Activated T-cell treated with anti-CD3 and anti-CD28 coated beads, Interleukin-2, amount 50 U/mL, for 4 hours (primary cell): ENCODE measurements at places on chromosomes 2 and 18. TPM values are rescaled to one million over a fixed set of nuclear protein-coding genes. Genes with fewer than 3 reads are reported as not detected.

The ARHGEF33 gene
- 0.35 TPM for total RNA-seq

DNA sequence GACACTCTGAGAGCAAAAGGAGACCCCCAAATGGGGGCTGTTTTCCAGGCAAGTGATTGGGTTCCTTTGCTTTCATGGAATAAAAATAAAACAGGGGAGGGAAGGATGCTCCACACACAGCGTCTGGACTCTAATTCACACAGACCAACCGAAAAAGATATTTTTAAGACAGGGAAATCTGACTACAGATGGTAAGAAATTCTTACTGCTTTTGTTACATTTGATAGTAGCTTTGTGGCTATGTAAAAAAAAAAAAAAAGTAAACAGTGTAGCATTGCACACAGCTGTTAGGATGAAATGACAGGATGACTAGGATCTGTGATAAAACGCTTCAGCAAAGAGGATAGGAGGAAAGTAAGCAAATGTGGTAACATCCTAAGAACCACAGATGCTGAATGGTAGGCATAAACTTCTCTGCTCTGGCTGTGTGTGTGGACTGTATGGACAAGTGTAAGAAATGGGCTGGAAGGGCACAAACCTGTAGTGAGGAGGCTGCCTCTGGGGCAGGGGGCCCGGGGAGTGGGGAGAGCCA lies 207.6 kb downstream of the ANAPC1 start:
- no peak for DNase-seq

GRCh38 chr18:23650968-23651927 lies 11.5 kb downstream of the ANKRD29 start:
- DNase-seq, result no peak

DNA sequence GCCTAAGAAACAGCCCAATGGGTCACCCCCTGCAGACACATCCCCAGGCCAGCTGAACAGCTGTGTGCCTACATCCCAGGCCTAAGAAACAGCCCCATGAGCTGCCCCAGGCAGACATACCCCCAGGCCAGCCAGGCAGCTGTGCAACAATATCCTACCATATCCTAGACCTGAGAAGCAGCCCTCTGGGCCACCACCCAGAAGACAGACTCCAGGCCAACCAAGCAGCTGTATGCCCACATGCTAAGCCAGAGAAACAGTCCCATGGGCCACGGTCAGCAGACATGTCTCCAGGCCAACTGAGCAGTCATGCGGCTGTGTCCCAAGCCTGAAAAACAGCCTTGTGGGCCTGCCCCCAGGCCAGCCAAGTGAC lies 205.5 kb downstream of the ATAD2B start:
- no peak for DNase-seq

- no peak for DNase-seq
These were observed 459 bp upstream of the ESPNL start for GRCh38 chr2:238099714-238100048.

GRCh38 chr2:218719457-218719856 lies 8.8 kb downstream of the TTLL4 start:
- no peak for DNase-seq

GRCh38 chr2:152097290-152097800 lies 1.5 kb downstream of the CACNB4 start:
- DNase-seq, result no peak

The LBX2 gene
- total RNA-seq, result 0.22 TPM

The PIEZO2 gene
- 0.05 TPM for total RNA-seq

GRCh38 chr2:127149384-127149783 lies 42.4 kb upstream of the BIN1 start:
- no peak for DNase-seq

The IL37 gene
- total RNA-seq, result not detected

DNA sequence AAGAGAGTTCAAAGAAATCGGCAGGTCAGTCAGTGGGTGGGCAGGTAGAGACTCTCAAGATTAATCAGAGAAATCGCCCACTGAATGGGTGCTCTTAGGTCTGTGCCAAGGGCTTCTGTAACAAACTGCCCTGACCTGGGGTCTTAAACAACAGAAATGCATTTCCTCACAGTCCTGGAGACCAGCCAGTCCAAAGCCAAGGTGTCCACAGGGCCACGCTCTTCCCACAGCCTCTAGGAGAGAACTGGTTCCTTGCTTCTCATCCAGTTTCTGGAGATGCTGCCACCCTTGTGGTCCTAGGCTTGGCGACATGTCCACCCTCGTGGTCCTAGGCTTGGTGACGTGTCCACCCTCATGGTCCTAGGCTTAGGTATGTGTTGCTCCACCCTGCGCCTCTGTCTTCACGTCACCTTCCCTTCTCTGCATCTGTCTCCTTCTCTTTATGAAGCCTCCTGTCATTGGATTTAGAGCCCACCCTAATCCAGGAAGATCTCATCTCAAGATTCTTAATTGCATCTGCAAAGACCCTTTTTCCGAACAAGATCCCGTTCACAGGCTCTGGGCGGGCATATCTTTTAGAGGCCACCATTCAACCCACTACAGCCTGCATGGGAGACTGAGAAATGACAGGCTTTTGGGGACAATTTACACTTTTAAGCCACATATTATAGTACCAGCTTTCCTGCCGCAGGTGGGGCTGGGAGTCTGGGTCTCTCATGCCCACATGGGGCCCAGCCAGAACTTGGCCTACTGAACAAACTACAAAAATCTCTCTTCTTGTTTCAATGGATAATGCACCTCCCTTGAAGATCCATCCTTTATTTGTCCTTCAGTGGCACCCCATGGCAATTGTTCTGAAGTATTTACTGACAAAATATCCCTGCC lies 161.3 kb downstream of the ASB1 start:
- no peak for DNase-seq

DNA sequence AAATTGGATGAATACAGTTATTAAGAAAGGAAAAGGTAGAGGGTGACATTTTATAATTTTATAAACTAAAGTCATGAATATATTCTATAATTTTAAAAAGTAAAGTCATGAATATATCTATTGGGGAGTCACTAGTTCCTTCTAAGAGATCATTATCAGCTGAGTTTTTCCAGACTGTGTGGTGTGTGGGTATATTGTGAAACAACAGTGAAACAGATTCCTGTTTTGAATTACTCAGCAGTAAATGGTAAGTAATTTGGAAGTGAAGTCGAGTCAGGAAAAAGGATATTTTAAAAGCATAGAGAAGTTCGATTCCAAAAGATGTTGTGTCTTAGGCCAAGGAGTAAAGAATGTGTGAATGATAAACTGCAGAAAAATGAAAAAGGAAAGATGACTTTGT lies 1018.2 kb upstream of the NXPH2 start:
- DNase-seq, result no peak

The PPP1CB gene
- 210 TPM for total RNA-seq

- no peak for DNase-seq
These were observed 220.8 kb downstream of the SPP2 start for GRCh38 chr2:234271338-234271737.

DNA sequence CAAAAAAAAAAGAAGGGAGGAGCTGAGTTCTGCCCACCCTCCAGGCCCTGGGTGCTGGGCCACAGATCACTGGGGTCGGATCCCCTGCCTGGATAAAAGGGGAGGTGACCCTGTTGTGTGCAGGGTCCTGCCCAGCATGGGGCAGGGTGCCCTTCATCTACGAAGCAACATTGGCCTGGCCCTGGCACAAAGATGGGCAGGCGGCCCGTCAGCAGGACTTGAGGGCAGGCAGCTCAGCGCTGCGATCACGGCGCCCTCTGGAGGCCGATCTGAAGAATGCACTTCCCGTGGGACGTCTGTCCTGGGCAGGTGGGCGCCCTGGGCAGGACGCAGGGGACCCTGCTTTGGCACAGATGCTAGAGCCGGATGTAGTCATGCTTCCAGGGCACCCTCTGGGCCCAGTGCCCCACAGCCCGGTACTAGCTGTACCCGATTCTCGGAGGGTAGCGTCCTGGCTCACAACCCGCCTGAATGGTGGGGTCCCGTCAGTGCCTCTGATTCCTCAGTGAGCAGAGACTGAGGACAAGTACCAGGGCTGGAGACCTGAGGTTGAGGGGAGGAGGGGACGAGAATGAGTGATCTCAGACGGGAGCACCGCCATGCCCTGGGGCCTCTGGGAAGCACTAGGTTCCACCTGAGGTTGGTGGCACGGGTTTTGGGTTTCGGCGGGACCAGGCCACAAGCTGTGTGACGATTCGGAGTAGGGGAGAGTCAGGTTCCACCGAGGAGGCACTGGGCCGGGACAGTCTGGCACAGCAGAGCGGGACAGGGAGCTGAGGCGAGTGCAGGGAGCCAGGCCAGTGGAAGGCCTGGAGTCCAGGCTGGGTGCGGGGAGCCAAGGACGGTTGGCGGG lies 18.0 kb downstream of the ARID5A start:
- DNase-seq, result peak; percentile 64

The AGXT gene
- total RNA-seq, result 0.43 TPM

The MOGAT1 gene
- not detected for total RNA-seq

DNA sequence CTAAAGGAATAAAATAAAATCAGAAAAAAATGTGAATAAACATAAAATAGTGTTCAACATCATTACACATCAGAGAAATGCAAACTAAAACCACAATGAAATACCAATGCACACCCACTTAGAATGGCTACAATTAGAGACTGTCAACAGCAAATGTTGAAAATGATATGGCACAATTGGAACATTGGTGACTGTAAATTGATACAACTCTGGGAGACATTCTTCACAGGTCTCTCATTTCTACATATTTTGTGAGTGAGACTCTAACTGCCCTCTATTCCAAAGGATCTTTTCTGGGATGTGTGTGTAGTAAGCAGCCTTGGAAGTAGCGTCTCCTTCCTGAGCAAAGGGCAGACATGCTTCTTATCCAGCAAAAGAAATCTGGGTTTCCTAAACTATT lies 323.0 kb downstream of the FBXO15 start:
- no peak for DNase-seq

GRCh38 chr2:138391946-138392345 lies 109.6 kb upstream of the SPOPL start:
- no peak for DNase-seq

- no peak for DNase-seq
These were observed 38.4 kb downstream of the SPC25 start for GRCh38 chr2:168851674-168852320.

- DNase-seq, result no peak
These were observed 85.0 kb upstream of the CREB1 start for GRCh38 chr2:207444756-207445155.

The BCL11A gene
- total RNA-seq, result 0.87 TPM

The GRHL1 gene
- total RNA-seq, result 1.1 TPM

DNA sequence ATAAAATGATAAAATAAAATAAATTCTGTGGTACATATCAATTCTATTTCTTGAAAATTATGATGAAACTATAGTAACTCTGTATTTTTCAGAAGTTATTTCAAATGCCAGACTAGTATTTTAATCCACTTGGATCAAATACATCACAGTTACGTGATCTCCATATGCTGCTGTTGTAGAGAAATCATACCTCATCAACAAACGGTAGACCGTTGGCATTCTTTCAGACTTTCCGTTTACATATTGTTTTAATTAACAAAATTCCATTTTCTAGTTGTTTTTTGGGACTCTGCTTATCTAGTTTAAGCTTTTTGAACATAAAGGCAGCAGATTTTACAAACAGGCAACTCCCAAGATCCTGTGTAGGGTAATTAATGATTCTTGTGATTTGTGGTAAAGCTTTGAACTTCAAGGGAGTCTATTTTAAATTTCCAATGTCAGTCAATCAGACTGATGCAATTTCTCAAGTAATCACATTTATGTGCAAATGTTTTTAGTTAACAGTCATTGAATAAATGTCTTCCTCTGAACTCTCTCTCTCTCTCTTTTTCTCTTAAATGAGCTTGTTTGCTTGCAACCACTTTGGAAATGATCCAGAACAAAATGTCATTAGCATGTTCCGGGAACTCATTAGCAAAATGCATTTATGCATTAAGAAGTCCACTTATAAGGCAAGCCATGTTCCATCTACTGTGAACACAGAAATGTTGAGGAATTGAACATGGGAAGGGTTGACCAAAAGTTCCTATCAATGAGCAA lies 31.8 kb downstream of the NYAP2 start:
- DNase-seq, result no peak

DNA sequence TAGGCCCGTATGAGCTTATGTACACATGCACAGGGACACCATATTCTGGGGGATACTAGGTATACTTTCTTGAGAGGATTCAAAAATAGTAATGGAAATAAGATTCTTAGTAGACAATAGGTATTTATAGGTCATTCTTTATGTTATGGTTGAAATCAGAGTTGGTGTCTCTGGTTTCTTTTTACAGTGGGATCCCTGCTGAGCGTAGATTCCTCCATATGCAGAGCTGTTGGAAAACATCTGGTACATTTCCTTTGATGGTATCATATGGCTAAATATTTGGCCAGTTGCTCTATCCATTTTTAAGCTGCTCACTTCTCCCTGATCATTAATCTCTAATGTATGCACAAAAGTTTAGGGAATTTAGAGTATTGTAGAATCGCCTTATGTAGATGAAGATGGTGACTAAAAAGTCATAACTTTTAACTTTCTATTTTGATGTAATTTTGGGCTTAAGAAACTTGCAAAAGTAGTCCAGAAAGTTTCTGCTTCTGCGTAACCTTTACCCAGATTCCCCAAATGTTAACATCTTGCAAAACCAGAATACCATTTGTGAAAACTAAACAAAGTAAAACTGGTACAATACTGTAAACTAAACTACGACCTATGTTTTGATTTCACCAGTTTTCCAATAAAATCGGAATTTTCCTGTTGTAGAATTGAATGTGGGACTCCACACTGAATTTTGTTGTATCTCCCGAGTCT lies 5.4 kb downstream of the ARHGAP28 start:
- DNase-seq, result no peak

DNA sequence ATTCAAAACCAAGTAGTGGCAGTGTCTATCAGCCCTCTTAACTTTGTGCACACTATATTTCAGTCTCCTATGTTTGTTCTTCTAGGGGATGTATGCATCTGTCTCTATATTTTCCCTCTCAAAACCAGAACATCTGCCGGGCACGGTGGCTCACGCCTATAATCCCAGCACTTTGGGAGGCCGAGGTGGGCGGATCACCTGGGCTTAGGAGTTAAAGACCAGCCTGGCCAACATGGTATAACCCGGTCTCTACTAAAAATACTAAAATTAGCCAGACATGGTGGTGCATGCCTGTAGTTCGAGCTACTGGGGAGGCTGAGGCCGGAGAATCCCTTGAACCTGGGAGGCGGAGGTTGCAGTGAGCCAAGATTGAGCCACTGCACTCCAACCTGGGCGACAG lies 9.9 kb upstream of the GAREM2 start:
- DNase-seq, result no peak

DNA sequence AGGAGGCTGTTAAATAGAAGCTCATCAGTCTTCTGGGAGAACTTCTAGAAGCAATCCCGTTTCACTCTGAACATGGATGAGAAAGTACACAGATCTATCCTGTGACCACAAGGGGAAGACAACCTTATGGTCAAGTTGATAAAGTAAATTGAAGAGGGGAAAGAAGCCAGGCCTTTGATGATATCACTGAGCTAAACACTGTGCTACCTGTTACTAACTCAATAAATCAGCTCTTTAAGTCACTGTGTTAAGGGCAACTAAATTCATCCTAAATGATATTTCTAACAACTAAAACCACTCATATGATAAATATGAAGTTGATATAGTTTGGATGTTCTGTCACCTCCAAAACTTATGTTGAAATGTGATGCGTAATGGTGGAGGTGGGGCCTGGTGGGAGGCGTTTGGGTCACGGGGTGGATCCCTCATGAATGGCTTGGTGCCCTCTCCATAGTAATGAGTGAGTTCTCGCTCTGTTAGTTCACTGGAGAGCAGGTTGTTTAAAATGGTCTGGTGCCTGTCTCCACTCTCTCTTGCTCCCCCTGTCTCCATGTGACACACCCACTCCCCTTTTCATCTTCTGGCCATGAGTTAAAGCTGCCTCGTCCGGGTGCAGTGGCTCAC lies 23.6 kb downstream of the OLA1 start:
- DNase-seq, result no peak

- no peak for DNase-seq
These were observed 431.8 kb downstream of the SOCS6 start for GRCh38 chr18:70720607-70721006.
